Esophagus squamous epithelium (tissue), 5 donors: ENCODE measurements at places on chromosomes 4 and X.

GRCh38 chrX:153380691-153381090 is 20.5 kb downstream of the PNMA6E start:
- no peak for DNase-seq

GRCh38 chr4:21900211-21900610 is 48.4 kb downstream of the KCNIP4 start:
- DNase-seq: no peak

- no peak for DNase-seq
Observed at GRCh38 chr4:13830449-13830848, 202.9 kb upstream of the BOD1L1 start.

DNA sequence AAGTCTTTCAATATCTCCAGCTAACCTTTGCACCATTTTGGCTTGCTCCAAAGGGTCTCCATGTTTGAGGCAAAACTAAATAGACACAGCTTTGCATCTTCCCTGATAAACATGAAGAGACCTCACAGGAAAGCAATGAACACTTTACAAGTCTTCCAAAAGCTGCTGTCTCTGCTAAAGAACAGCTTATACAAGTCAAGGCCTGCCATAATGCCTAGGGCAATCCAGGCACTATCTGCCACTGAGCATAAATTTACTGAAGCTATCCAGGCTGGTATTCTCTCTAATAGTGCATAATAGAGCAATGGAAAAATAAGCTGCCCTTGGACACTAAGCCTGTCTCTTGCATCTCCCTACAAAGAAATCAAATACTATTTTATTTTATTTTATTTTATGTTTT is 60.1 kb upstream of the S100G start:
- no peak for DNase-seq

- no peak for DNase-seq
Observed at GRCh38 chrX:45806410-45807121, 605.9 kb upstream of the DIPK2B start.

GRCh38 chrX:132433551-132433950 is 55.3 kb downstream of the MBNL3 start:
- no peak for DNase-seq

GRCh38 chr4:38925492-38926413 is 58.1 kb downstream of the FAM114A1 start:
- no peak for DNase-seq

DNA sequence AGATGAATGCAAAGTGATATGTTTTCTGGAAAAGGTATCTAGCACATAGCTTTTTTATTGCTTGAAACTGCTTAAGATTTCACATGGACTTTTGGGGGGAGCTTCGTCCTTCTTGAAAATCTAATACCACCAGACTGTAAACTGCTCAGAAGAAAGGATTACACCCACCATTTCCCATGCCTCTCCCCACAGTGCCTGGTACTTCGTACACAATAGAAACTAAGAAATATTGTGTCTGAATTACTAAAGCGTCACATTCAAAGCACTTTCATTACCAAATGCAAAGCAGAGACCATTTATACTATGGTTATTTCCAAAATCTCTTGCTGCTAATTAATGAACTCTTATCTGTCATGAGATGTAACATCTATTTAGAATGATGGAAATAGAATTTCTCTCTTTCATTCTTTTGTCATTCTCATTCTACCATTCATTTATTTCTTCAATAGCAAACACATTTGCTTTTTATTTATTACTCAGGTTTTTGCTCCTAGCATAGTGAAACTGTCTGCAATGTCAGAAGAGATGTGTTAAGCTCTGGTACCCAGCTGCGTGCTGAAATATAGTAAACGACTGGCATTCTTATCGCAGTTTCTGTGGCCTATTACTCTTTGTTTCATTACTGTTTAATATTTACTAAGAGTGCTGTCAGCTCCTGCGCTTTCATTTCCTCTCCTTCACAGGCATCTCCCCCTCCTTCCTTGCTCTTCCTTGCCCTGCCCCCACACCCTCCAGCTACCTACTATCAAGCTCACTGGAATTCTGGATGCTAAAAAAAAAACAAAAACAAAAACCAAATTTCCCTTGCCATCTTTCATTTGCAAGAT is 51.4 kb upstream of the RAPGEF2 start:
- DNase-seq: no peak

- no peak for DNase-seq
Observed at GRCh38 chr4:110195561-110196205, 2.7 kb downstream of the ELOVL6 start.

DNA sequence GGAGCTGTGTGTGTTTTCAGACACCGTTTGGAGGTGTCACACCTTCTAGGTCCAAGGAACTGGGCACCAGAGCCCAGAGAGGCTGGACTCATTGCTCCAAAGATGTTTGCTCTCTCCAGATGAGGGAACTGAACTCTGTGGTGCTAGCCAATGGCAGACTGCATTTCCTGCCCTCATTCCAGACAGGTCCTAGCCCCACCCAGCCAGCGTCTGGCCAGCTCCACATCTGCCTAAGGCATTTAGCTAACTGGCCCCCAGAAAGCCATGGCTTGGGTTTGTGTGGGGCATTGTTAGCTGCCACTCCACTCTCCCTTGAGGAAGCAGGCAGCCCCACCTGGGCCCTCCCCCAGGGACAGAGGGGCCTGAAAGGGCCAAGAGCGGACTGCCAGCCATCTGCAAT is 11.4 kb downstream of the FGD1 start:
- DNase-seq: no peak

DNA sequence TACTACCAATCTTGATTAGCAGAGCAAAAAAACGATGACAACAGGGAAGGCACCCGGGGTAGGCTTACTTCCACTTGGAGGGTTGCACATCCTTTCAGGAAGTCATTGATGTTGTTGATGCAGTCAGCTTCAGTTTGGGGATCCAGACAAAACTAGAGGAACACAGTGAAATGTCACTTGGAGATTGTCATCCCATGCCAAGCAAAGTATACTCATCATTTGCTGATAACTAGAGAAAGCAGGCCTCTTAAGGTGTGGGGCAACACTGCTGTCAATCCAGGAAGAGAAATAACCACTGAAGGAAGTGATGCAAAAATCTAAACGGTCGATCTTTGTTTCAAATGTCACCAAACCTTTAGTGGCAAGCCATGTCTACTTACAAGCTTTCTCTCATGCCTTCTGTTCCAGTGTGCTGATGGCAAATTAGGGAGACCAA is 1.4 kb downstream of the ARHGEF6 start:
- DNase-seq: no peak

- DNase-seq: no peak
Observed at GRCh38 chr4:128649575-128650205, 159.8 kb upstream of the JADE1 start.

DNA sequence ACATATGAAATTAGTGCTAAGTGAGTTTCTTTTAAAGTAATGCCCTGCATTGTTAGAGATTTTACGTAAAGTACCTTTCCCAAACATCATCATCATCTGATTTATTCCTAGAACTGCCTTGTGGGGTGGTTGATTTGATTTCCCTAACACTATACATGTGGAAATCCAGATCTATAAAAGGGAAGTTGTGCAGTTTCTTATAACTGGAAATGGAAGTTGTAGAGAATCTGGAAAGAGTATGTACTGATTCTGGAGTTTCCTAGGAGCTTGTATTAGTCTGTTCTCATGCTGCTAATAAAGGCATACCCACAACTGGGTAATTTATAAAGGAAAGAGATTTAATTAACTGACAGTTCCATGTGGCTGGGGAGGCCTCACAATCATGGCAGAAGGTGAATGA is 47.9 kb downstream of the BMP2K start:
- DNase-seq: no peak

DNA sequence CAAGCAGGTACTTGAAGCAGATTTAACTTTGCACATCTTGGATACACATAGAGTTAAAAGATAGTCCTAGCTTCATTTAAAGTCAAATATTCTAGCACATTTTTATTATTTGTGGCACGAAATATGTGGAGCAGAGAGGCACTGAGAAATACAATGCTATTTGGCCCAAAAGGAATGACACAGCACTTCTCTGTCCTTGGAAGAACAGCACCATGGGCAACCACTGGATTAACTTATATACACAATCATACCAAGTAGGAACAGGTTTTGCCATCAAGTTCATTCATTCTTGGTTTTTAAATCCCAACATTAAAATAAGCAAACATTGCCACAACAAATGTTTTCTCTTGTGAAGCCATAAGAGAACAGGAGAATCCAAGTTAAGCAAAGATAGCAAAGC is 924 bp upstream of the ENAM start:
- DNase-seq: no peak

DNA sequence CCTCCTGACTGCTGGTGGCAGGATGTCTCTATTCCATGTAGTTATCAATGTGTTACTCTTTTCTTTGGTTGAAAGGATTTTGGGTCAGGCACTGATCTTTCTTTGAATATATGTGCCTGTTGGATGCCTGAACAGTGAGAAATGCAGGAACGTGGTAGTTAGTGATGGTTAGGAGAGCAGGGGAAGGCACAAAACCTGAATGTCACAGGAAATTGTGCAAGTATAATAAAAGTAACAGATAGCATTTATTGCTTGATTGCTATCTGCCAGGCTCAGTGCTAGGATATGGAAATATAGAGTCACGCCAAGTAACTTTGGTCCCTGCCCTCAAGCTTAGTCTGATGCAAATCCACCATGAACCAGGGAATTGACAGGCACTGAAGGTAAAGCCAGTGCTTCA is 219.8 kb upstream of the FAT1 start:
- DNase-seq: no peak

- no peak for DNase-seq
Observed at GRCh38 chr4:177574446-177574845, 132.2 kb upstream of the AGA start.

DNA sequence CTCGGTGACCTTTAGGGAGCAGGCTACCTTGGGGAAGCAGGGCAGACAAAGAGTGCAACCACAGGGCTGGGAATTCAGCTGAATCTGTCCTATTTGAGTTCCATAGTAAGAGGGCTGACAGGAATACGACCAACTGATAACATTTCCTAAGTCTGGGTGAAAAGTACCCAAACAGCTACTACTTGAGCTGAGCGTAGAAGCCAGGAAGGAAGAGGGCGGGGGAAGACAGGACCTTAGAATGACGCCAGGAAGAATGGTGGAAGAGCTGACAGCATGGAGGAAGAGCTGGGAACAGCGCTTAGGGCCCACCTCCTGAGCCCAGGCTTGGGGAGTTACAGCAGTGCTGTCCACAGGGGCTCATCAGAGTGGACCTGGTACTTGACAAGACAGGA is 14.4 kb downstream of the MECP2 start:
- no peak for DNase-seq

- no peak for DNase-seq
Observed at GRCh38 chr4:4411906-4412305, 25.0 kb downstream of the NSG1 start.

DNA sequence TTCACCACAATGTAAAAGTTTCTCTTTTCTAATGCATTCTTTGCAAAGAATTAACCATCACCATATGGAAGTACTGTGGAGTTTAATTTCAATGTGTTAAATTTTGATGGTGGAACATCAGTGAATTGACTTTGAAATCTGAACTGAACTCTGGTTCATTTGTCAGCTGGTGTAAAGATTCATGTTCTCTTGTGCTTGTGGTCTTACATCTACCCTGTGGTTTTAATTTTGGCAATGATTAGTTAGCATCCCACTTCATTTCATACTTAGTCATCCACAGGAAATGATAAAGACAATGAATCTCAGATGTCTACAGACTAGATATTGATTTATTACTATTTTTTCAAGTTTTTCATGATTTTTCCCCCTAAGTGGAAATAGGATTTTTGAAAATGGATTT is 77.8 kb downstream of the GRID2 start:
- no peak for DNase-seq

DNA sequence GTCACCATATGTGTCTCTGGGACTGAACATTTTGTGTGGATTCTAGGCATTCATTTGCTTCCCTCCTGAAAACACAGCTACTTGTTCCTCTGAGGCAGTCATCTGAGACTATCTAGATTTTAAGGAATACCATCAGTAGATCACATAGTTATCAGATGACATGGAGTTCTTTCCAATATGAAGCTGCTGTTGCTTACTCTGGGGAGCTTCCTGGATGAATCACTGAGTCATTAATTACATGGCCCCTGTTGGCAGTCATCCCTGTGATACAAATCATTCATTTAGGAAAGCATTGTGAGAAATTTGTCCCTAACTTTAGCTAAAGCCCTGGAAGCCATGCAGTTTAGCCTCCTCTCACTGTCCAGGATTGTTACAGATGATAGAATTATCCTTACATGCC is 98.2 kb upstream of the ARSJ start:
- no peak for DNase-seq
